BE2C (cell line): ENCODE measurements at places on chromosomes 13 and 19.

DNA sequence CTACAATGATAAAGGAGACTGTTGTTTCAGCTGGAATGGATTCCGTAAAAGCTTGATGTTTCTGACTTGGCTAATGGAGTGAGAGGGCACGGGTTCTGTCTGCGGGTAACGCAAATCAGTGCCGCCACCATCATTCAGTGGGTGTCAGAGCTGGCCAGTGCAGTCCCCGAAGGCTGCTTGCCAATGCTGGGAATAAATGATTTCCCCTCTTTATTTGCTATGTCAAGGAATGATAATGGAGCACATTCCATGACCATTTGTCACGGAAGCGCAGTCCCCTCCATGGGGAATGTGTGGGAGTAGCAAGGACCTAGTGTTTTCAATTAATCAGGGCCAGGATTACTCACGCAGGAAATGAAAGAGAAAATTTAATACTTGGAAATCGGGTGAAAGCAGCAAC lies 899.3 kb downstream of the UQCRFS1 start:
- no peak for DNase-seq

DNA sequence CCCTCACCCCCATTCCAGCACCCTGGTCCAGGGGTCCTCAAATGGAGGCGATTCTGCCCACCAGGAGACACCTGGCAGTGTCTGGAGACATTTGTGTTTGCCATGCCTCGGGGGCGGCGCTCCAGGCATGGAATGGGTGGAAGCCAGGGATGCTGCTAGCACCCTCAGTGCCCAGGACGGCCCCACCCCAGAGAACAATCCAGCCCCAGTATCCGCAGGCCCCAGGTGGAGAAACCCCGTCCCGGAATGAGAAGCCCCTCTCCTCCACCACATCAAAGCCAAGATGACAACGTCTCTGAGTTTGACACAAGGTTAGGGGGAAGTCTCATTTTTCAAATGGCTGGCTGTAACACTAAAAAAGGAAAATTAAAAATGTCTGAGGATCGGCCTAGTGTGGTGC lies 68.5 kb downstream of the INSR start:
- DNase-seq, result no peak

DNA sequence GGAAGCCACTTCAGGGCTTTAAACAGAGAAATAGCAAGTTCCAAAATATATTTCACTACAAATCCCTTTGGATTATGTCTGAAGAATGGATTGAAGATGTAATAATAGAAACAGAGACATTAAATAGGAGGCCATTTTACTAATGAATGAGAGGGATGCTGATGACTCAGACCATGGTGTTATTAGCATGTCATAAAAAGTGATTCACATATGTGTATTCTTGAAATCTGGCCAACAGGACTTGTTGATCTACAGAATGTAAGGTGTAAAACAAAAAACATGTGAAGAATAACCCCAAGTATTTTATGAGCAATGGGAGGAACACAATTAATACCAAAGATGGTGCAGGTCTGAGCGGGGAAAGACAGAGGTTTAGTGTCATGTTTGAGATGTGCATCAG lies 873.7 kb downstream of the SLITRK5 start:
- DNase-seq, result no peak

- DNase-seq, result no peak
These were observed 1.0 kb upstream of the HAMP start for GRCh38 chr19:35281303-35281702.

DNA sequence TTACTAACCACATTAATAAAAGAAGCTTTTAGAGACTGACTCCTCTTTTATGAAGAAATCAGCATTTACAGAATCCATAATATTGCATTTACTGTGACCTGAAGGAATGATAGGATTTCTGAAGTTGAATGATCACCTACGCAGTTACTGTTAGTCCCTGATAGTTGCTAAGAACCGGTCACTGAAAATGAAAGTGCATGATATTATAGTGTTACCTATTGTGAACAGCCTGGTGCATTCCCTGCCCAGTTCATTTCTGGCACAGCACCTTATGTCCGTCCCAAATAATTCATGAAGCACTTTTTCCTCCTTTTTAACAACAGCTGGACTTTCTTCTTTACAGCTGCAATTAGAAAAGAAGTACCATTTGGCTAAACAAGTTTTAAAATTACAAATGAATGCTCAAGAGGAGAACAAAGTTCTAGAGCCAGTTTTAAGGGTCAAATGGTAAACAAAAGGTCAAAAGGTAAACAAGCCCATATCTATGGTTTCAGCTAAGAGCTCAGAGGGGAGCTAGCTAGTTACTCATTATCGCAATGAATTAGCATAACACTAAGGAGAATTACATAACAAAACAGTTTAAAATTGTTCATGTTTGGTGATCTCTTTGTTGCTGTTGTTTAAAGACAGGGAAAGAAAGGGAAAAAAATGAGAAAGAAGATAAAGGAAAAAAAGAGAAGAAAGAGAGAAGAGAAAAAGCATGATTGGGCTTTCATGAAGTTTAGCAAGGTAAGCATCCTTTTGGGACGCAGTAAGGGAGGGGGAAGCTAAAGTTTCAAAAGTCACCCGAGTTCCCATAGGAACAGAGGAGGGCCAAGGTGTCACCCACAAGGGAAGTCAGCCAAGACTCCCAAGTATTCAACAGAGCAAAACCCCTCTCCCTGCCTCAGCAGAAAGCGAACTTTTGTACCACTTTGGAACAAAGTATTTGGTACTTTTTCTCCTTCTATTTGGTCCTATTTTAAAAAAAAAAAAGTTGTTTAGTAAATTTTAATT lies 50.2 kb downstream of the FLT3 start:
- DNase-seq, result no peak

DNA sequence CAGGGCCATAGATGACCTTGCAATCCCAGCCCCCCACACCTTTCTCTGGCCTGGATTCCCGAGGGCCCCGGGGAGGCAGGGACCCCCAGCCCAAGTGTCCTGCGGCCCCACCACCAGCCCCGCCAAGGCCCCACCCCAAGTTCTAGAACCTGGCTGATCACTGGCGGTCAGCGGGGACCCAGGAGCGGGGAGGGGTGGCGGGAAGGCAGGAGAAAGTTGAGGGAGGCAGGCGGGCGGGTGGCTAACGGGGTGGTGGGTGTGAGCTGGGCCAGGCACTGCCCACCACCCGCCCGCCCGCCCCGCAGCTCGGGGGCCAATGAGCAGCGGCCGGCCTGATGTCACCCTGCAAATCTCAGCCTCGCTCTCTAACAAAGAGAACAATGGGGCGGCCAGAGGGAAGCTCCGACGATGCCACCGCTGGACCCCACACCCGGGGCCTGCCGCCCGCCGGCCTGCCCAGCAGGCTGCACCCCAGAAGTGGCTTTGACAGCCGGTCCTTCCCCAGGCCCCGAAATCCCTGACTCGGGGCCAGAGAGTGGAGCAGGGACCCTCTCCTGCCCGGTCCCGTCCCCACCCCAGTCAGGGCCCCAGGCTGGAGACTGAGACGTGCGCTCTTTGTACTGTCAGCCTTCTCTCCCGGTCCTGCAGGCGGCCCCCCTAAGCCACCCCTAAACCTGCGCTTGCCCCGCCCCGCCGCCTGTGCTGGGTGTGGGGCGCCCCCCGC lies 1.6 kb downstream of the MEX3D start:
- DNase-seq, result peak; percentile 86

DNA sequence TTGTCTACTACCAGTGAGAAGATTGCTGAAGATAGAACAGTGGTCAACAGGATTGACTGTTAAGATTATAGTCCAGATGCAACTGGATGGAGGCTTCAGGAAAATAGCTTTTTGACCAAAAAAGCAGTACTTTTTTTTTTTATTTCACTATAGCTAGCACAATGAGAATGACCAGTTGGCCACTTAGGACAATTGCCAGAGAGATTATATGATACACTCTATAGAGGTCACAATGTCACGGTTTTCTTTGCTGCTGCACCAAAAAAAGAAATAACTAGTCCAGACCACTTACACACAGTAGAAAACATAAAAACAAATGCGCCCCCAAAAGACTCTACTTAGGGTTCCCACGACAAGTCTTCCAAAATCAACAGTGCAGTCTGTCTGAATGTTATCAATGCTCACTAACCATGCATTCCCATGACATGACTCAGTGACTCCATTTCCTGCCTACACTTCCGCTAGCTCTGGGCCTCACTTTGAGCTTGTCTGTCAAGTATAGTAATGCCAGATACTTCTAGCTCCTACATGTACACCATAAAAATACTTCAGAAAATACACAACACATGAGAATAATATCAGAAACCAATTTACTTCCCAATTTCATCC lies 209.1 kb upstream of the STARD13 start:
- no peak for DNase-seq

GRCh38 chr19:58315580-58315979 lies 10.4 kb downstream of the ERVK3-1 start:
- DNase-seq, result no peak
